ENCODE measurements at places on chromosomes 1 and 21.

- DNase-seq, result no peak
These were observed 16.2 kb downstream of the KYAT3 start for GRCh38 chr1:88976235-88976634.

GRCh38 chr1:54812801-54813484, 11.8 kb upstream of the TTC22 start:
- DNase-seq, result no peak

- no peak for DNase-seq
These were observed 59.3 kb downstream of the RNF220 start for GRCh38 chr1:44464361-44464760.

DNA sequence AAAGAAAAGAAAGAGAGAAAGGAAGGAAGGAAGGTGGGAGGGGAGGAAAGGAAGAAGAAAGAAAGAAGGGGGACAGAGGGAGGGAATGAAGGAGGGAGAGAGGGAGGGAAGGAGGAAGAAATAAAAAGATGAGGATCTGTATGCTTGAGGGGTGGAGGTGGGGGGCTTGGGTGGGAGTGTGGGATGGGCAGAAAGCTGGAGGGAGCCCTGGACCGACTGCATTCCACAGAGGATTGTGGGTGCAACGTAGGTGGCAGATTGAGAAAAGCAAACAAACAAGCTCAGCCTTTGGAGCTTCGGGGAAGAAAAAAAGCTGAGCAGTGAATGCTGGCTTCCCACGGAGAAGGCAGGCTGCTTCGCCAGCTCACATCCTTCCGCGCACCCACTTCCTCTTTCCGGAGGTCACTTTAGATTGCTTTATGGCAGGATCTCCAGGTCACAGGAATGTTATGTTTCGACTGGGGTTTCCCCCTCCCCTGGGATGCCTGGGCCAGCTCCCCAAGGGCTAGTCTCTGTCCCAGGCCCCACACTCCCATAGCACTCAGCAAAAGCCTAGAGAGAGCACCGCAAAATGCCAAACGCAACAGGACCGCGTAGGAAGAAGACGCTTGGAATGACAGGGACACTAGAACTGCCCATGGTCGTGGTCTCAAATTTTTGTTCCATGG, 20.7 kb upstream of the LGALS8 start:
- no peak for DNase-seq

GRCh38 chr1:89277725-89278124, 5.1 kb upstream of the GBP5 start:
- no peak for DNase-seq

Data from activated T-cell treated with anti-CD3 and anti-CD28 coated beads for 24 hours (primary cell).